RKO (cell line): ENCODE measurements at places on chromosomes 6 and 20.

- no peak for DNase-seq
Observed at GRCh38 chr6:27321370-27321769, 9.3 kb upstream of the POM121L2 start.

DNA sequence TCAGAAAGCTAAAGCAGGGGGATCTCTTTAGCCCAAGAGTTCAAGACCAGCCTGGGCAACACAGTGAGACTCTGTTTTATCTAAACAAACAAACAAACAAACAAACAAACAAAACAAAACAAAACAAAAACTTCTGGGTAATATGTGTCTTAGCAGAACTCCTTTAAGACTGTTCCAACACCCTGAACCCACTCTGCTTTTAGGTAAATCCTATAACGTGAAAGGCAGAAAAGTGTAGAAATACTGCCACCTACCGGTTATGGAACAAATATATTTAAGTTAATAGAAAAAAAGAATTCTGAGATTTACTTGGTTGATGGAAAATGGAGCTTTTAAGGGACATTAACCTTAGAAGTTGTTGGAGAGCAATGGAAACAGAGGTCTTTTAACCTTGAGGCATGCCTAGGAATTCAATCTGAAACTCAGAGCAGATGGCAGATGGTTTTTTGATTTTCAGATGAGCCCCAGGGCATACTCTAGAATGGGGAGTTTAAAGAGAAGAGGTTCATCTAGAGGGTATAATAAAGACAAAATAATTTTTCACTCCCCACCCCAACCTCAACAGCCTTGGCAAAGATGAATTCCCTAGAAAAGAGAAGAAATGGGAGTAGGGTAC is 38.5 kb downstream of the SOD2 start:
- DNase-seq, result peak; percentile 70

- no peak for DNase-seq
Observed at GRCh38 chr20:60516442-60516841, 558.2 kb downstream of the CDH26 start.

- no peak for DNase-seq
Observed at GRCh38 chr20:52461582-52461981, 270.0 kb upstream of the ZFP64 start.

GRCh38 chr6:34537922-34538550 is 18.1 kb downstream of the SPDEF start:
- DNase-seq, result no peak

DNA sequence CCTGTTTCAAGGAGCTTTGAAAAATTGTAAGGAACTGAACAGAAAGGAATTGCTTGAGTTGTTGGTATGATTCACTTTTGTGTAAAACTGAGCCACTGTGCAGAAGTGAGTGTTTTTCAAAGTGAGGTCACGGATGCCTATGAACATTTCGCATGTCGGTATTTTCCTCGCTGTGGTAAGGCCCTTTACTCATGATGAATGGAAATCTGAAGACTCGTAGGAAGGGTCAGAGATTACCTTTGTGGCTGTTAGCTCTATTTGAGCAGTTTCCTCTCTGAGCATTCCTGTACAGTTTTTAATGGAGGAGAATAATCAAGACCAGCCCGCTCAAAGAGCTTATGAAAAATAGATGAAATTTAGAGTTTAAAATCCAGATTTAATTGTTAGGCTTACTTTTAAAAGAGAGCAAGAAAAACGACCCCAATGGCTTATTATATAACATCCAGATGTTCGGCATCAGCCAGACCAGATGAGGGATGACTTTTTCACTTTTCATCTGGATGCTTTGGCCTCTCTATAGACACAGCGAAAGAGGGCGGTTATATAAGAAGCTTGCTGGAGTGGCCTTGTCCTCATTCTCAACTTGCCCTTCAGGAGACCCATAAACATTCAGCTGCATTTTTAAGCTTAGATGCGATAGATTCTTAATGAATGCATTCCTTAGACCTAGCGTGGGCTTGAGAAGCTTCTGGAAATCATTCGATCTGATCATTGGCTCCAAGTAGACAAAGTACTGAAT is 99.5 kb downstream of the CD83 start:
- no peak for DNase-seq

DNA sequence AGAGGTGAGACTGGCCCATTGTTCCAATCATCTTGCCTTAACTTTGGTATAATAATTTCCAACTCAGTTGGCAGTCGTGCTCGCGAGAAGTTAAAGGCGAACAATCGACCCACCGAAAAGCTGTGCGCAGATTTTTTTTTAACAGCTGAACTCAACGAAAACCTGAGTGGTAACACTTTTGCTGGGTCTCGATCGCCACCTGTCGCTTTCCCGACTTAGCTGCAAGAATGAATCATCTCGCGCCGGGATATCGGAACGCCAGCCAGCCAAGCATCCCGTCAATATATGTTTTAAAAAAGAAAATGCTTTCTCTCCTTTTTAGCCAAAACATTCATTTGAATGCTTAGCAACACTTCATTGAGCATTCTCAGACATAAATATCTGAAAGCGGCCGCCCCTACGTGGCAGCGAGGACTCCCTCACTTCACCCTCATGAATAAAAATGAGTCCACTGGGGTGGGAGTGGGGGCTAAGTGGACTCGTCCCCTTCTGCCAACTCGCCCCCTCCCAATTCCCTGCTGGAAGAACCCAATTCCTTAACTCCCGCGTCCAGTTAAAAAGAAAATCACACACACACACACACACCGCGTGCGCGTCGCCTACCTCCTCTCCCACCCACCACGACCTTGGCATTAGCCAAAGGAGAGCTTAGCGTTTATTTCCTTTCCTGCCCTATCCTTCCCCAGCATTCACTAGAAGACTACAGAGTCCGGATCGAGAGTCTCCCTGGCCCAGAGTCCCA is 1.5 kb downstream of the COL12A1 start:
- DNase-seq, result no peak

DNA sequence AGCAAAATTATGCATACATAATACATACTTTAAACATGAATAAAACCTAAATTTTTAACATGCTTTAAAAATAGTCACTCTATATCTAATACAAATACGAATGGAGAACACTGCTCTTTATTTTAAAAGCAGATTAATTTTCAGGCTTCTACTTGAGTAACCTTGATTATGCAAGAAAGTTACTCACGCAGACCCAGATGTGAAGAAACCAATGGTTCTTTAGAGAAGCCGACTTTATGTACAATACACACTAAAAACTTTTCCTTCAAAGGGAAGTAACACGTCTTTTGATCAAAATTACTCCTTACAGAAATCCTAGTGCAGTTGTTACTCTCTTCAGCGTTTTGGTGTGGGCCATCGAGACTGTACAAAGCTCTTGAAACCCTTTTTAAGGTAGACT is 136.9 kb upstream of the SLC22A16 start:
- DNase-seq, result no peak

DNA sequence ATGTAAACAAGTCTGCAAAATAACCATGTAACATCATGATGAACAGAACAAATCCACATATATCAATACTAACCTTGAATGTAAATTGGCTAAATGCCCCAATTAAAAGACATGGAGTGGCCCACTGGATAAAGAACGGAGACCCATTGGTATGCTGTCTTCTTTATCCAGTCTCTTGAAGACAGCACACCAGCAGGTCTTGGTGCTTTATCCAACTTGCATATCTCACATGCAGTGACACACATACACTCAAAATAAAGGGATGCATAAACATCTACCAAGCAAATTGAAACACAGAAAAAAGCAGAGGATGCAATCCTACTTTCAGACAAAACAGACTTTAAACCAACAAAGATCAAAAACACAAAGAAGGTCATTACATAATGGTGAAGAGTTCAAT is 30.3 kb upstream of the EPB41L2 start:
- no peak for DNase-seq

DNA sequence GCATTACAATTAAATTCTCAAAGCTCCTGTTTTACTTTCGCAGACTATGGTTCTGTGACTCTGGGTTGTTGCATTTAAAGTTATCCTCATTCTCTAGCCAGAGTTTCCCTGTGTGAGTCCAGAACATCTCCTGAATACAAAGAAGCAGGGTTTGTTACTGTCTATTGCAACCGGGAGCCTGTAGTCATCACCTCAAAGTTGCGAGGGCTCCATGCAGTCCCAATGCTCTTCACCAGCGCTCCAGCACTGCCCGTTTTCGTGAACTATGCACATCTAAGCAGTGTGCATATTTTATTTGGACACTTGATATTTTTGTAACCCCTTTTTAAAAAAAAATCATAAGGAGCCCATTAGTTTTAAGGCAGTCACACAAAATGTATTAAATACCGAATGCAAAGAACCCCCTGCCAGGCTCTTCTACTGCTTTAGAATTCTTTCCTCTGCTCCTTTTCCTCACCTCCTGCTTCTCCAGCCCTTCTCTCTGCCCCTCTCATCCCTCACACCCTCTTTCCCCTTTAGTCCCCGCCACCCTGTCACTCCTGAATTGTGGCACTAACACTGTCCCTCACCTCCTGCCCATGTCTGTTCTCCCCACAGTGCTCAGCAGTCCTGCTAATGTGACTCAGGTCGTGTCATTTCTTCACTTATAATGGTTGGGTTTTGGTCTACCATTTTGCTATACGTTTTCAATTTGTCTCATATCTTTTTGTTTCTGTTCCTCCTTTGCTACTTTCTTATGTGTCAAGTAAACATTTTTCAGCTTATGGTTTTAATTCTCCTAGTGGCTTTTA is 1.1 kb upstream of the HLA-C start:
- DNase-seq, result no peak

- DNase-seq, result peak; percentile 83
Observed at GRCh38 chr6:109687271-109687761, 3.7 kb downstream of the AK9 start.

DNA sequence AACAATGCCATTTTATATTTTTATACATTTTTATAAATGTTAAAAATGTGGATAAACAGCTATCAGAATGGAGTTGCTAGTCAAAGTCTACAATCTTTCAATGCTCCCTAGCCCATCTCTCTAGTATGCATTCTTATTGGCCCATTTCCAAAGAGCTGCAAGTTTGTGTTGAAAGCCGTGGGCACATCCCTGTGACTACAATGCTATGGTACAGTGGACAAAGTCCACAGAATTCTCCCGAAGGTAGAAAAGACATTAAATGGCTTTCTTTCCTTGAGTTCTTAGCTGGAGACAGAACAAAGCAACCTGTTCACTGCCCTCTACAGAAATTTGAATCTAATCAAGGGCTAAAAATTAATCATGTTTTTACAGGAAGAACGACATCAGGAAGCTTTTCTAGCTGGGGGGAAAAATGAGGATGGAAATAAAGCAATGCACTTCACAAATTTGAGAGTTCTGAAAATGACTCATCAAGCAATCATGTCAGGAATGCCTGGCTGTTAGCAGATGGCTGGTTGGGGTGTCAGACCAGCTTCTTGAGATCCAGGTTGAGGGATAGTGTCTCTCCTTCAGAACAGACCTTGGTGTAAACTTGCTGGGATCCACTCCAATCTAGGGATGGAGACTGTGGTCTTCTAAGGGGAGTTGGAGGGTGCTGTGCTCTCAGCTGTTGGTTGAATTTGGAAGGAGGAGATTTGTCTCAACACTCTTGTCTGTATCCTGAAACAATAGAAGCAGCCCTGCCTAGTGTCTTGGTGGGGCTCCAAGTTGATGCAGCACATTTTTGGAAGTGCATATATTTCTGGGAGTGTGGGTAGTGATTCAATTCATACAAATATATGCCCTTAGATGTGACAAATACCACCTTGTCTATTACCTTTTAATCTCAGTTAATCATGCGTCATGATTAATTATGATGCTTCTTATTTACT is 143.4 kb upstream of the PHACTR1 start:
- peak; percentile 34 for DNase-seq

DNA sequence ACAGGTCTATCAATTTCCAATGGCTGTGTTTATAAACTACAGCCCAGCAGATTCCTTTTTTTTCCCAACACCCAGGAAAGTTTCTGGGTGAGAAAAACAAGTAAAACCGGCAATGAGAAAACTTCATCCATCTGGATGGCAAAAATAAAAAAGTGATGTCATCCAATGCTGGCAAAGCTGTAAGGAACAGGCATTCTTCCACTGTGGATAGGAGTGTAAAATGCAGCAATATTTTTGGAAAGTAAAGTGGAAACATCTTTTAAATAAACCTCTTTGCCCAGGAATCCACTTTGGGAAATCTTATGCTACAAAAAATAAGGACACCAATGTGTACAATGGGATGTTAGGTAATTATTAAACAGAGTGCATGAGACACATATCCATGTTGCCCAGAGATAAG is 102.1 kb upstream of the NT5E start:
- DNase-seq, result no peak

DNA sequence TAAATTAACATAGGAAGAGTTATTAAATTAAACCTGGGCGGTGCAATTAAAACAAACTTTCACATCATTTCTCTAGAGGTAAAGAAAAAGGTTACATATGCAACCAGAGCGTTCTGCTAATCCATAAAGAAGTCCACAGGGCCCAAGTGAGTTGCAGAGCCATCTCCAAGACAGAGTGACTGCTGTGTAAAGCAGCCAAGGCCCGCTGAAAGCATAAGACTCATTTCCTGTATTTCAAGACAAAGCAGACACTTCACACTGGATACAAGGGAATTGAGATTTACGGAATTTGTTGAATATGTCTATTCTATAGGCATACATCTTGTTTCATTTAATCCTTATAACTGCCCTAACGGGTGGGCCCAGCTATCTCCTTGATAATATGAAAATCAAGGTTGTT is 422.8 kb downstream of the CBLN4 start:
- DNase-seq, result no peak

DNA sequence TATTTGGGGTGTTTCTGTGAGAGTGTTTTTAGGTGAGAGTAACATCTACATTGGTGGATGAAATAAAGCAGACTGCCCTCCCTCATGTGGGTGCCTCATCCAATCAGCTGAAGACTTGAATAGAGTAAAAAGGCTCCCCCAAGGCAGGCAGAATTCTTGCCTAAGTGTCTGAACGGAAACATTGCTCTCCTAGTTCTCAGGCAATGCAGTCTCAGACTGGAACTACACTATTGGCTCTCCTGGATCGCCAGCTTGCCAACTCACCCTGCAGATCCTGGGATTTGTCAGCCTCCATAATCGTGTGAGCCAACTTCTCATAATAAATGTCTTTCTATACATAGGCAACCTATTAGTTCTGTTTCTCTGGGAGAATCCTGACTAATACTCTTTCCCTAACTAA is 5.5 kb upstream of the TMEM170B start:
- no peak for DNase-seq

GRCh38 chr6:123636782-123637181 is at the start of gene TRDN:
Gene TRDN, minus strand, starts transcription at chr6:123636950. Its CDS starts 175 bp downstream, at chr6:123636775.
- no peak for DNase-seq
